ENCODE measurements at places on chromosomes 1 and 21.
A peak's percentile ranks its signal among the peaks of the same experiment; 100 is the strongest.

GRCh38 chr1:172277275-172277674 is 143.2 kb upstream of the C1orf105 start:
- peak; percentile 94 for DNase-seq

- no peak for DNase-seq
These were observed 120.2 kb downstream of the DMRTB1 start for GRCh38 chr1:53579221-53580008.

GRCh38 chr1:159055181-159055641 is 21.4 kb downstream of the AIM2 start:
- DNase-seq, result no peak

- DNase-seq, result peak; percentile 27
These were observed 22.0 kb downstream of the RLF start for GRCh38 chr1:40183055-40183710.

DNA sequence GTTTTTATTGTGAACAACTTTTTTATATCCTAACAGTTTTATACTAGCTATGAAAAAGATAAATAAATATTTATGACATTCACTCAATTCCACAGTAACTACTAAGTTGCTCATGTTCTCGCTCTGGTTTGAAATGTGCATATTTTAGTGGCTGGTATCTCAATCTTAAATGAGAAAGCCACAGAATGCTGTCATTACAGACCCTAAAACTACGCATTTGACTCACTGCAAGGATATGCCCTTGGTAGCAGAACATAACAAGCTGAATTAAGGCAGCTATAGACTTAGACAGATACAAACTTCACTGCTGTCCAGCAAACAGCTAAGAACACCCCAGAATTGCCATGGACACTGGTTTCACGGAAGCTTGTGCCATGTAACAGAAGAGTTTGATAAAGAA is 19.0 kb downstream of the DAB1 start:
- DNase-seq, result no peak

- DNase-seq, result no peak
These were observed 42.4 kb downstream of the FNBP1L start for GRCh38 chr1:93490357-93490756.

- no peak for DNase-seq
These were observed 7.3 kb downstream of the HHIPL2 start for GRCh38 chr1:222540598-222540995.

- no peak for DNase-seq
These were observed 27.7 kb downstream of the SPATA45 start for GRCh38 chr1:212819726-212820125.

DNA sequence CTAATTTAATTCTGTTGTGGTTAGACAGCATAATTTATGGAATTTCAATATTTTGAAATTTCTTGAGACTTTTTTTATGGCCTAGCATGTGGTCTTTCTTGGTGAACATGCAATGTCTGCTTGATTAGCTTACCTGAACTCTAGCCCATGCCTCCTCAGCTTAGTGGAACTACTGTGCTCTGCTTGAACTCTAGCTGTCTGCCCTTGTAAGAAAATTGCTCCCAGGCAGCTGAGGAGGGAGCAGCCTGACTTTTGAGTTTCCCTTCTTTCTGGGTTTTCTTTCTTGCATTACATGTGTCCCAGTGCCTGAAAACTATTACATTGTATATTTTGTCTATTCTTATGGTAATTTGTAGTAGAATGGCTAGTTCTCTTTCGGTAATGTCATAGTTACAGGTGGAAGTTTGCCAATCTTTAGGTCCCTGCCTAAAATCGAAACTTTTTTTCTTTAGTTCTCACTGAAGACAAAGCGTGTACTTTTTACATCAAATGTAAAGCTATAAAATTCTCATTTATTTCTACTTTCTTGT is 105.3 kb downstream of the MAST2 start:
- no peak for DNase-seq

DNA sequence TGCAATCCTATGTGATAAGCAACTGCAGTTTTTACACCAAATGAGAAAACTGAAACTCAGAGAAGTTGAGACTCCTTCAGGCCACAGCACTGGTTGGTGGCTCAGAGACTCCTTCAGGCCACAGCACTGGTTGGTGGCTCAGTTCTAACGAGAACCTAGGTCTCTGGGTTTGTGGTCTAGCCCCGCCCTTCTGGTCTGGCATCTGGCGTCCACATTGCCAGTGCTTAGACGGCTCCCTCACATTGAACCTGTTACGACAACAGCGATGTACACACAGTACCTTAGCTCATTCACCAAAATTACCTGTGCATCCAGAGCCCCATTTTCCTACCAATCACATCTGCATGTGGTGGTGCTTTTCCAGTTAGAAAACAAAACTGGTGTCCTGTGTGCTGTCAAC is 66.1 kb downstream of the NID1 start:
- DNase-seq, result peak; percentile 30

GRCh38 chr1:217875229-217875628 is 244.1 kb downstream of the SPATA17 start:
- no peak for DNase-seq

- DNase-seq, result no peak
These were observed 15.8 kb downstream of the TINAGL1 start for GRCh38 chr1:31592132-31592531.

DNA sequence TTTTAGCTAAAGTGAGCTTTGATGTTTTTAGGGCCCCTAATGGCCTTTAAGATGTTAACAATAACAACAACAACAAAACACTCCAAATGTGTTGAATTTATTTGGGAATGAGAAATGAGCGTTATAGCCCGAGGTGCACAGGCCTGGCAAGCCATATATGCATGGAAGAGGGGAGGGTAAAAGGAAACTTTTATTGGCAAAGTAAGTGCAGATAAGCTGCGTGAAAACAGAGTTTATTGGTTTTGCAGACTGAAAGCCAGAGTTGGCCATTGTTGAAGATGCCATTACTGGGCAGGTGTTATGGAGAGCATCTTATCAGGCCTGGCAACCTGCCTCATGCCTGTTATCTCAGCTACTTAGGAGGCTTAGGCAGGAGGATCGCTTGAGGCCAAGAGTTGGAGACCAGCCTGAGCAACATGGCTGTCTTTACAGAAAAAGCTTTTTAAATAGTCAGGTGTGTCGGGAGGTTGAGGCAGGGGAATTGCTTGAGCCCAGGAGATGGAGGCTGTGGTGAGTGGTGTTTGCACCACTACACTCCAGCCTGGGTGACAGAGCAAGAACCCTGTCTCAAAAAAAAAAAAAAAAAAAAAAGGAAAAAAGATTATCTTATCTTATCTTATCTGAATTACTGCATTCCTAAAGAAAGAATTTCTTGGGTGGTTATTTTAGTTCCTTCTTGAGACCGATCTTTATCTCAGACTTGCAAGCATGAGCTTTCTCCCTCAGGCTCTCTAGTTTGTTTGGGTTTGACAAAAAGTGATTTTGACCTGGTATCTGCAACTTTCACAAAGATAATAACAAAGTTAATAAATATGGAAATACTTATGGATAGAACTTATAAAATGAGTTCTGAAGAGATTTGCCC is 1.7 kb downstream of the PATJ start:
- peak; percentile 41 for DNase-seq
